Naive B cell (primary cell): ENCODE measurements at places on chromosomes 7 and 10.

DNA sequence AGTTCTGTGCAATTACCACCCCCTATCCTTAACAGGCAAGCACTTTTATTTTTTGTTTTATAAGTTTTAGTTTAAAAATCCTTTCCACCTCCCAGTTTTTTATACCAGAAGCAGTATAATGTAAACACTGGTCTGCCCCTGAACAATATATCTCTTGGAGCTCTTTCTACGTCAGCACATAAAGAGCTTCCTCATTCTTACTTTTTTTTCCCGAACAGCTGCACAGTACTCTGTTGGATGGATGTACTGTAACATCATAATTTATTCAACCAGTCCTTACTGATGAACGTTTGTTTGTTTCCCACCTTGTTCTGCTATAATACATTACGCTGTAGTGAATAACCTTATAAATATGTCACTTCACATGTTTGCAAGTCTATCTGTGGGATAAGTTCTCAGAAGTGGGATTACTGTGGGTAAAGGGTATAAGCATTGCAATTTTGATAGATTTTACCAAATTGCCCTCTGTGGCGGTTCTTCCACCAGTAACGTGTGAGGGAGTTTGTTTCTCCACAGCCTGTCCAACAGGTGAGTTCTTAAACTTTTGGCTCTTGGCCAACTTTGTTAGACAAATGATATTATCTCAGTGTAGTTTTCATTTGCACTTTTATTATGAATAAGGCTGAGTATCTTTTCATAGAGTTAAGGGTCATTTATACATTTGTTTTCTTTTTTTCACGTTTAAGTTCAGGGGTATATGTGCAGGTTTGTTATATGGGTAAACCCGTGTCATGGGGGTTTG, 32.8 kb downstream of the ADRA2A start:
- no peak for DNase-seq

GRCh38 chr10:104445359-104445758, 91.7 kb downstream of the CFAP58 start:
- no peak for DNase-seq

- no peak for DNase-seq
Measured at GRCh38 chr7:22269963-22270362, 87.0 kb downstream of the RAPGEF5 start.

- no peak for DNase-seq
Measured at GRCh38 chr10:49080071-49080470, 35.3 kb downstream of the VSTM4 start.

DNA sequence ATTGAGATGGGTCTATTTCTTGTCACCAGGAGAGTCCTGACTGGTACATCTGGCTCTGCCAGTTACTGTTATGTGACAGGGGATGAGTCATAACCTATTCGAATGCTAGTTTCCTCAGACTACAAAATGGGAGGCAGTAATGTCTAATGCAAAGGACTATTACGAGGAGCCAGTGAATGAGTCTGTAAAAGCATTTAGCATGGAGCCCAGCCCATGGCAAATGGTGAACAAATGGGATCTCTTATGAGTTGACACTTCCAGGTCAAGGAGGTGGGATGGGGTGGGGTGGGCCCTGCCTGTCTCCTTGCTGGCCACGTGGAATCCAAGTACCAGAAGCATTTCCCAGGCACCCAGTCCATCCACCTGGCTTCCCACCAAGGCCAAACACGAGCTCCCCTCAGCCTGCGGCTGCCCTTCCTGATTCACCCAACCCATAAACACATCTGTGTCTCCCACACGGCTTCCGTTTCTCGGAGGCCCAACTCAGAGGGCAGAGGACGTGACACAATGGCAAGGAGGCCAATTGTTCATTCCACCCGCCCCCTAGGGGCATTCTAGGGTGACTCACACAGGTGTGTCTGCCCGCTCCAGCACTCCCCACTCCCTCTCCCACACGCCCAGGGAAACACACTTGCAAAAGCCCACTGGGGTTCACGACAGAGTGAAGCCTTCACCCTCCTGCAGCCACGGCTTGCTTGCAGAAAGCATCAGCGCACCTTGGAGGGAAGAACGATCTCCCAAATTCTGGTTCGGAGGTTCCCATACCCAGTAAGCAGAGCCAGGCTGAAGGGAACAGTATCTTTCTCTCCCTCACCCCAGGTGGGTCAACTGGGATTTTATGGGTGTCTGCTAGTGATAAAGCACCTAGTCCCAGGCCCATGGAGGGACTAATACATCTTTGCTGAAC, 109.8 kb downstream of the SH3PXD2A start:
- no peak for DNase-seq

GRCh38 chr10:79310911-79311573, 36.2 kb upstream of the PPIF start:
- DNase-seq, result no peak
